ENCODE measurements at places on chromosomes 5 and 9.

DNA sequence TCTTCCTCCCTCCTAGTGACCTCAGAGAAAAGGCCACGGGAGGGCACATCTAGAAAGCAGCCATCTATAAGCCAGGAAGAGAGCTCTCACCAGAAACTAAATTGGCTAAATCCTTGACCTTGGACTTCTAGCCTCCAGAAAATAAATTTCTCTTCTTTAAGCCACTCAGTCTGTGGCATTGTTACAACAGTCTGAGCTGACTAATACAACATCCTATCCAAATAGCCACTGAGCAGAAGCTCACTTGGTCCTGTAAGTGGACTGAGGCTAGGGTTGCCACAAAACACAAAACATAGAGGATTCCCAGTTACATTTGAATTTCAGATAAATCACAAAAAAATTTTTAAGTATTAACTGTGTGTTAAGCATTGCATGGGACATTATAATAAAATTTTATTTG, 383.4 kb downstream of the MLLT3 start:
- H3K27ac ChIP-seq: no peak overlapping the region
- H3K4me3 ChIP-seq: no peak overlapping the region
- H3K36me3 ChIP-seq: peaks cover 25% of the 10 kb centered on the region
- H3K4me1 ChIP-seq: peaks cover 16% of the 10 kb centered on the region
- no peak for DNase-seq
- H3K27me3 ChIP-seq: peaks cover 21% of the 10 kb centered on the region

- peak; percentile 19 for DNase-seq
- H3K4me3 ChIP-seq: no peak overlapping the region
- peaks cover 13% of the 10 kb centered on the region for H3K4me1 ChIP-seq
- H3K27me3 ChIP-seq: peaks cover under 1% of the 10 kb centered on the region
- H3K36me3 ChIP-seq: no peaks in the 10 kb centered on the region
Measured at GRCh38 chr5:147223948-147224791, 10.7 kb upstream of the STK32A start.

DNA sequence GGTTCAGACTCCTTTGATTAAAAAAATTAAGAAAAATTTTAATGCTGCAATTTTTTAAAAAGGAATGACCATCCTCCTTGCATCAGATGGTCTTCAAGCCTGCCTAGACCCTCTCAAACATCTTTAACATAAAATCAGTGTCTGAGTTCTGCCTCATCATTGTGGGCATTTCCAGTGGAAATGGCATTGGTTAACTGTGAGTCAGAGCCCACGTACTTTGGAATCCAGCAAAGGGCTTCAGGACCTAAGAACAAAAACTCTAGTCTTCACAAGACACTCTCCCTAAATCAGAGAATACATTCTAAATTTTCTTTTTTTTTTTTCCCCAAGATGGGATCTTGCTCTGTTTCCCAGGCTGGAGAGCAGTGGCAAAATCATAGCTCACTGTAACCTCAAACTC, 9.4 kb upstream of the C5orf15 start:
- H3K4me3 ChIP-seq: no peak overlapping the region
- H3K27me3 ChIP-seq: no peaks in the 10 kb centered on the region

- H3K36me3 ChIP-seq: no peaks in the 10 kb centered on the region
- H3K4me1 ChIP-seq: peaks cover 3% of the 10 kb centered on the region
- DNase-seq: no peak
- H3K4me3 ChIP-seq: no peak overlapping the region
Measured at GRCh38 chr5:9188131-9188530, 357.7 kb downstream of the SEMA5A start.

GRCh38 chr5:27450607-27451006, 412.2 kb upstream of the CDH9 start:
- H3K27ac ChIP-seq: no peak overlapping the region
- no peaks in the 10 kb centered on the region for H3K4me1 ChIP-seq
- no peak for DNase-seq
- peaks cover 4% of the 10 kb centered on the region for H3K36me3 ChIP-seq
- H3K27me3 ChIP-seq: no peaks in the 10 kb centered on the region
- no peak overlapping the region for H3K4me3 ChIP-seq

DNA sequence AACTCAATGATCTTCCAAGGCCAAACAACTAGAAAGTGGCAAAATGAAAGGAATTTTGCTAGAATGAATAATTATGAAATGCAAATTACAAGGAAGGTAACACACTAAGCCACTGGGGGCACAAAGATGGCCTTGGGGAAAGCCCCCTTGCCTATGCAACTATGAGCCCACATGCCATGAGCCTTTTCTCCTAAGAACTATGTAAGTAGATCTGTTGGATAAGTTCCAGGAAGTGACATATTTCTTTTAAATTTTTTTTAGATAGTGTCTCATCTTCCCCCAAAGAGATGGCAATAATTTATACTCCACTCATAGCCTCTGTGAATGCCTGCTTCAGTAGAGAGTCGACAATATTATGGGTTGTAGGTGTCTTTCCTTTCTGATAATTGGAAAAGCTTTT, 257.8 kb downstream of the AUH start:
- H3K36me3 ChIP-seq: no peaks in the 10 kb centered on the region
- H3K4me3 ChIP-seq: no peak overlapping the region
- no peak for DNase-seq
- peaks cover 15% of the 10 kb centered on the region for H3K4me1 ChIP-seq
- no peak overlapping the region for H3K27ac ChIP-seq

- peaks cover 11% of the 10 kb centered on the region for H3K4me1 ChIP-seq
- no peak overlapping the region for H3K27ac ChIP-seq
- peaks cover 27% of the 10 kb centered on the region for H3K36me3 ChIP-seq
- DNase-seq: no peak
Measured at GRCh38 chr5:98602534-98603112, 170.8 kb upstream of the RGMB start.

DNA sequence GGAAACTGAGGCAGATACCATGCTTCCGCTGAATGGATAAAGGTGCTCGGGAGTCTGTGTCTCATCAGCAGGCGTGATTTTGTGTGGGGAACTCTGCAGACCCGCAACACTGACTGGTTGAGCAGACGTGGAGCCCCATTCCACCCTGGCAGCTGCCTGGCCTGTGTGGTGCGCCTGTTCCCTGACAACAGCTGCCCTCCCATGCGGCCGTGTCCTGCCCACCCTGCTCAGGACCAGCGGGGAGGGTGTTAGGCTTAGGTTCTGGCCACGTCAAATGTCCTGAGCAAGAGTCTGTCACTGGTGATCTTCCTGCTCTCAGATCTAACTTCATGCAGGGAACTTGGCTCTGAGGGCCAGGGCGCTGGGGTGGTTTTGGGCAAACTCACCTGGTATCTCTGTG, 417.7 kb upstream of the IRX4 start:
- no peaks in the 10 kb centered on the region for H3K36me3 ChIP-seq
- no peak overlapping the region for H3K4me3 ChIP-seq
- no peaks in the 10 kb centered on the region for H3K27me3 ChIP-seq
- no peak overlapping the region for H3K27ac ChIP-seq
- no peak for DNase-seq

- no peaks in the 10 kb centered on the region for H3K36me3 ChIP-seq
- peaks cover 39% of the 10 kb centered on the region for H3K4me1 ChIP-seq
- no peak overlapping the region for H3K4me3 ChIP-seq
- peak; percentile 69 for DNase-seq
- H3K27me3 ChIP-seq: peaks cover 5% of the 10 kb centered on the region
Measured at GRCh38 chr9:116494815-116495634, 192.1 kb upstream of the TRIM32 start.

DNA sequence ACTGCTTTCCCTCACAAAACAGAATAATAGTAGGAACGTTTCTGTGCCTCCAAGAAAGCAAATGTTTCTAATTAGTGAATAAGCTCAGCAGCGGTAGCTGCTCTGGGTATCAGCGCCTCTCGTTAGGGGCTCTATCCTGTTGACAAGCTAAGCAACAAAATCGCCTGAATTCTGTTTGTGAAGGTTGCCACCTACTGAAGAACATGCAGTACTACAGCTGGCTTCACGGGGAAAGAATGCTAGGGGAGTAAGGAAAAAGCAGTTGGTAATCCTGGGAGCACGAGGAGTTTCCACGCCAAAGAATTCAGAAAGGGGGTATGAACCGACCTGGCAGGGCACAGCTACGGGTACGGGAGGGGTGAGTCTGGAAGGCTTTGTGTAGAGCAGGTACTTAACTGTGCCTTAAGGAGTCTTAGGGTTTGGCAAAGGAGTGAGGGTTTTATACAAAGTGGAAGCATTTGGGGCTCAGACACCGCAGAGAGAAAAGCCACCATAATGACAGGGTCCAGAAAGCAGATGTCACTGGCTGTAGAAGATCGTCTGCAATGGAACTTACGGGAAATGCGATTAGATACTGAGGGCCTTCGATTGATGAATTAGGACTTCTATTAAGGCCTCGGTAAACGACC, 171.7 kb downstream of the TTC39B start:
- H3K36me3 ChIP-seq: no peaks in the 10 kb centered on the region
- no peak overlapping the region for H3K4me3 ChIP-seq
- H3K4me1 ChIP-seq: peaks cover 49% of the 10 kb centered on the region
- peak overlapping the region; percentile 94 for H3K27ac ChIP-seq
- DNase-seq: peak; percentile 73
